ENCODE measurements at places on chromosomes 11 and 22.

DNA sequence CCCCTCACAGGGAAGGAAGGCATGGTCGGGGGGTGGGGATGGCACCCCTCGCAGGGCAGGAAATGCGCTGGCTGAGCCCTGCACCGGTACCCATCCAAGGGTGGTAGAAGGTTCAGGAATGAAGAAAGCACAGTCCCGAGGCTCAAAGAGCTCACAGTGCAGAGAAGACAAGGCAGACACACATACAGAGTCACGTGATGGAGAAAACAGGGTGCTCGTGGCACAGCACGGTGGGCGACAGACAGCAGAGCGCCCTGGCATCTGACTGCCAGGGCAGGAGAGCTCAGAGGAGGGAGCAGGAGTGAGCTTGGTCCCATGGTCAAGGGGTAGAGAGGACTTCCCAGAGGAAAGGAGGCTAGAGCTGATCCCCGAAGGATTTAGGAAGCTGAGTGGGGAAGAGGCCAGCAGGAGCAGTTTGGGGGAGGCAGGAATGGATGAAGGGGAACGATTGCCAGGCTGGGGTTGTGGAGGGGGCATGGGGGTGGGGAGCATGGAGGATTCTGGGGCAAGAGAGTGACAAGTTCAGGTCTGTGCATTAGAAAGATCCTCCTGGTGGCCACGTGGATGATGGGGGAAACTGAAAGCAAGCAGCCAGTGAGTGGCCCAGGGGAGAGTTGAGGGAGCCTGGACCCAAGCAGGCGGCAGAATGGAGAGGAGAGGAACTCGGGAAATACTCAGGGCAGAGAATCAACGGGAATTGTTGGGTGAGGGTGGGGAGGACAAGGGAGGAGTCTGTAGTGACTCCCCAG lies 43.9 kb downstream of the PDE2A start:
- no peak for DNase-seq

GRCh38 chr11:7467652-7468051 lies 17.7 kb upstream of the OLFML1 start:
- no peak for DNase-seq

DNA sequence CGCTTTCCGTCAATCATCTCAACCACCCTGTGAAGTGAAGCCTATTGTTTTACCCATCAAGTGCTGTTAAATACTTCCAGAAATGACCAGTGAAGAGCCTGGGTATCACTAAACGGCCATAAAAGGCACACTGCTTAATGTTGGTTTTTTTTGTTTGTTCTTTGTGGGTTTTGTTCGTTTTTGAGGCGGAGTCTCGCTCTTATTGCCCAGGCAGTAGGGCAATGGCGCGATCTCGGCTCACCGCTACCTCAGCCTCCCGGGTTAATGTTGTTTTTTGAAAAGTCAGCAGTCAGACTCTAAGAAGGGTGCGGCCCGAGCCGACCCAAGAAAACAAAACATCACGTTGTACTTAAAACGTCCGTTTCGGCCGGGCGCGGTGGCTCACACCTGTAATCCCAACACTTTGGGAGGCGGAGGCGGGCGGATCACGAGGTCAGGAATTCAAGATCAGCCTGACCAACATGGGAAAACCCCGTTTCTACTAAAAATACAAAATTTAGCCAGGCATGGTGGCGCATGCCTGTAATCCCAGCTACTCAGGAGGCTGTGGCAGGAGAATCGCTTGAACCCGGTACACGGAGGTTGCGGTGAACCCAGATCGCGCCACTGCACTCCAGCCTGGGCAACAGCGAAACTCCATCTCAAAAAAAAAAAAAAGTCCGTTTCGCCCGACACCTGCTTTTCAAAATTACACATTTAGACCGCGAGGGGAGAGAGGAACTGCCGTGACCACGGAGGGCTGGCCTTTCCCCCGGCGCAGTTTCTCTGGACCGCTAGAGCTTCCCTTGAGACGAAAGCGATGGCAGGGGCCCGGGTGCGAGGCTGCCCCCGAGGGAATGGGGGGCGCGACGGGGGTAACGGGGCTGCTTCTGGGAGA lies 714 bp downstream of the CD59 start:
- peak; percentile 21 for DNase-seq

DNA sequence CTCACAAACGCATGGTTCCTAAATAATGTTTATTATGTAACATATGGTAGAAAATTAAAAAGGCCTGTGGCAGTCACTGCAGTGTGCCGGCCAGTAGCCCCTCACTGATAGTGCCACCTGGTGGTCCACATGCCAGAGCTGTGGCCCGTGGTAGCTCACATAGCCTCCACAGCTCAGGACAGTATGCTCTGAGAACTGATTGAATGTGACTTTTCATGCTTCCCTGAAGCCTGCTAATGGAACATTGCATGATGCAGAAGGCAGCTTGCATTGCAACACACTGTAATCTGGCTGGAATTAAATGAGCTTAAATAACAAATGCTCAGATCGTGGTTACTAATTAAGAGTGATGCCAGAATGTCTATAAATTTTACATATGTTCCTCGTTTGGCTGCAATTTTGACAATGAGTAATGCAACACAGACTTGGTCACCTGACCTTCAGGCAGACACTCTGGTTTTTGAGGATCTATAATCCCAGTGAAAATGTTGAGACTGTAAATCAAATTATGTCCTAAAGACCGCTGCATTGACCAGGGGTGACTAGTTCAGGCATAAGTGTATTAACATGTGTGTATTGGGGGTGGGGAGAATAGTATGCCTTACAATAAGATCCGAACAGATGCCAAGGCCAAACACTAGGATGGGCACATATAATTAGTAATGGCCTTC lies 566.4 kb downstream of the METTL15 start:
- peak; percentile 91 for DNase-seq

DNA sequence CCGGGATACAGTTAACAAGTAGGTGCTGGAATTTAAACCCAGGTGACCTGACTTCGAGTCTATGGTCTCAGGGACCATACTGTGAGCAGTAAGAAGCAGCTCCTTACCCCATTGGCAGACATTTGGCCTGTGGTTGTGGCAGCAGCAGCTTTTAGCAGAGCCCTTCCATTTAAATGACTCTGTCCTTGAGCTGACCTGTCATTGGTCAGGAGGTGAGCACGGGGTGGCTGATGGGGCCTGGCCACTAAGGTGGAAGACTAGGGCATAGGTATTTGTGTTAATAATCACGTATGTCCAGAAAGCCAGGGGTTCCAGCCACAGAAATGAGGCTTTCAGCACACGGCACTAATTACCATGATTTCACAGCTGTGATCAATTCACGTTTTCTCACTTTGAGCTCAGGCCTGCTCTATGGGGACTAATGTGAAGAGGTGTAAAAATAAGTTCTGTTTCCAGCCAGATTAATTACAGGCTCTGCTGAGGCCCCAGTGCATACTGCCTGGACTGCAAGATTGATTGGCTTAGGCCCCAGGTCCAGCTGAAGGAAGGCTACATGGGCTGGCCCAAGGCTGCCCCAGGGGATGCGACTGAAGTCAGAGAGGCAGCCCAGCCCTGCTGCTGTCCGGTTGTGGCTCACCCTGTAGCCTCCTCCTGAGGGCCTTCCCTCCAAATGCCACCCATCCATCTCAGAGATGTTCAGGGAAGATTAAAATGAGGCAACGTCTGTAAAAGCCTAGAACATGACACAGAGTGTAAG lies 76.0 kb downstream of the FDX1 start:
- DNase-seq, result no peak

GRCh38 chr22:34879001-34879400 lies 187.0 kb upstream of the ISX start:
- no peak for DNase-seq

GRCh38 chr11:134063991-134064747 lies 4.7 kb upstream of the JAM3 start:
- DNase-seq, result no peak

DNA sequence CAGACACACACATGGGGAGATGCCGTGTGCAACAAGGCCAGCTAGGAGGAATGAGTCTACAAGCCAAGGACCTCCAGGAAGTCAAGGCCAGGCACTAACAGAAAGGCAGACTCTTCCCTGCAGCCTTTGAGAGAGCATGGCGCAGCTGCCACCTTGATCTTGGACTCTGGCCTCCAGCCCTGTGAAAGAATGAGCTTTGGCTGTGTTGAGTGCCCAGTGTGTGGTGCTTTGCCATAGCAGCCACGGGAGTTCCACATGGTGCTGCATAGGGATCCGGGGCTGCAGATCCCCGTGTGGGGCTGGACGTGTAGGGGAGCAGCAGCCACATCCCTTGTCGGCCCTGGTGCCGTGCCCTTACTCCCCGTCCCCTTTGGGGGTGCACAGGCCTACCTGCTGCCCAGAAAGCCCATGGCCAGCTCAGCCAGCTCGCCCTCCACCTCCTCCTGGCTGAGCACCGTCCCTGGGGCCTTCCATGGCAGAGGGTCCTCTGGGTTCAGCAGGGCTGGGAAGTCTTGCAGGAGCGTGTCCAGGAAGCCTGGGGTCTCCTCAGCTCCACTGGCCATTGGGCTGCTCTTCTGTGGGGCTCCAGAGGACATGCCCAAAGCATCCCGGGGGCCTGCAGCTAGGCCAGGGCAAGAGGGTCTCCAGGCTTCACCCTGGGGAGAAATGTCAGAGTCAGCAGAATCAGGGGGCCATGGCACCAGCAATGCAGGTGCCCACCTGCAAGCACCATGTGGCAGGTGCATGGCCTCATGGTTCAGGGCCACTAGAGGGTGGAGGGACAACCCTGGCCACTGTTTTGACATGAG lies 7.0 kb downstream of the PPM1F start:
- DNase-seq, result no peak

- DNase-seq, result peak; percentile 67
Observed at GRCh38 chr11:1460396-1460985, 26.1 kb downstream of the MOB2 start.

DNA sequence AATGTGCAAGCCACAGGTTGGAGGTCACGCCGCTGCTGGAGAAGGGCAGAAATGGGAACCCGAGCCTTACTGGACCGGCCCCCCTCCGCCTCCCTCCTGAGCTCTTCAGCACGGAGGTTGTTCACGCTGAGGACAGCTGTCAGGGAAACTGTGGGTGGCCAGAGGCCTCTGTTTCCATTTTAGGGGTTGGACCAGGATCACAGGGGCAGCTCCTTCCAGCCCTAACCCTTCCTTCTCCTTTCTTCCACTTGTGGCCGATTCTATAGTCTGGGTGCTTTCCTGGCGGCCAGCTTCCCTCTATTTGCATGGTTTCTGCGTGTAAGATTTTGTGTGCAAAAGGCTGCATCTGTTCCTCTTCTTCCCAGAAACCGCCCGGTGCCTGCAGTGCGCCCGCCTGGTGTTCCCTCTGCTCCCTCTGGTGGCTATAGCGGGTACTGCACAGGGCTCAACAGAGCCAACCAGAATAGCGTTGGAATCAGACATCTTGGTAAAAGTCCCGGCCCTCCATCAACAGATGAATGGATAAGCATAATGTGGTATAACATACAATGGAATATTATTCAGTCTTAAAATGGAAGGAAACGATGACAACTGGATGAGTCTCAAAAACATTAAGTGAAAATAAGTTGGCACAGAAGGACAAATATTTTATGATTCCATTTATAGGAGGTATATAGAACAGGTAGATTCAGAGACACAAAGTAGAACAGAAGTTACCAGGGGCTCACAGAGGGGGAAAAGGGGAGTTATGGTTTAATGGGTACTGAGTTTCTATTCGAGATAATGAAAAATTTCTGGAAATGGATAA lies 8.4 kb upstream of the SLC22A8 start:
- DNase-seq, result peak; percentile 47

- DNase-seq, result no peak
Observed at GRCh38 chr22:49566693-49567092, 261.0 kb downstream of the BRD1 start.

DNA sequence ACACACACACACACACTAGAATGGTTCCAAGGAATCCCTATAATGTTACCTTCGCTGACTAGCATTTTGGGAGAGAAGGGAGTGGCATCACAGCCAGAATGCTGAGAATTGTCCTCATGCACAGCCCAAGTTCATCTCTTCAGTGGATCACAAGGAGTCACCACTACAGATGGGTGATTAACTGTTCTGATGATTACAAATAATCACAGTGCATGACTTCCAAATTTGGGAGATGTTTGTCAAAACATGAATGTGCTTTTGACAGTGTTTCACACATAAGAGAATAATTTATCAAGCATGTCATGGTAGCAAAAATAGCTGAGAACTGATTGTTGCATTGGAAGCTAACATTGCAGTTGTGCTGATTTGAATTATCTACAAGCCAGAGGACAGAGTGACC lies 80.9 kb upstream of the SC5D start:
- no peak for DNase-seq

GRCh38 chr11:2844116-2844842 lies 41.3 kb downstream of the CDKN1C start:
- no peak for DNase-seq

DNA sequence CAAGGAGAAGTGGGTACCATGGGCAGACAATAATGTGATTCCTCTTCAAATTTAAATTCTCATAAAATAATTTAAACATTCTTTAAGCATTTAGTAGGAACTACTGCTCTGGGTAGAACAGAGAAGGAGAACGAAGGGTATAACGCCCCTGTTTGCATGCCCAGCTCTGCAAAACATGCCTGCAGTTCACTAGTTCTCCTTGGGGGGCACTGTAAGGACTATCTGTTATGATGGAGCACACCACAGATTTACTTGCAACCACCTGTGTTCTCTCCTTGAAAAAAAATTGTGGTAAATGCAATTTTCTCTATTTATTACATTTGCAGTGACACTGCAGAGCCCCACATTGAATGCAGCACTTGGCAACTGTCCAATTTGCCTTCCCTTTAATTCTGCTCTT lies 100.3 kb downstream of the GUCY1A2 start:
- DNase-seq, result peak; percentile 10

GRCh38 chr22:49934891-49935557 lies 16.6 kb downstream of the CRELD2 start:
- DNase-seq, result peak; percentile 36

GRCh38 chr11:10323793-10324170 lies 18.9 kb downstream of the ADM start:
- no peak for DNase-seq

DNA sequence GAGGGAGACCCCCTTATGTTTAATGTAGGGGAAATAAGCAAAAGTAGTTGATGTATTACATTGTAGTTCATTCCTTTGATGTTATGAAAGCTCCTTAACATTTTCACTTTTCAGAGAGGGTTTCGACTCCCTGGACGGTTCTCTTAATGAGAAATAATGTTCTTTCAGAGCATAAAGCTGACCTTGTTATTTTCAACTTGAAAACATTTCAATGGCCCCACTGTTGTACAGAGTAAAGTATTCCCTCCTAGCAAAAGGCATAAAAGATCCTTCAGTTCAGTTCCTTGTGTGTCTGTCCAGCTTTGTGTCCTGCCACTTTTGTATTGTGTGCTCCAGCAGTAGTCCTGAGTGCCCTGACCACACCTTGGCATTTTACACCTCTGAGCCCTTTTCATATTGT lies 63.9 kb downstream of the UVRAG start:
- DNase-seq, result no peak

GRCh38 chr11:104892723-104893511 lies 5.3 kb downstream of the CASP12 start:
- DNase-seq, result peak; percentile 24

- no peak for DNase-seq
Observed at GRCh38 chr22:40653361-40653760, 16.8 kb upstream of the MRTFA start.

GRCh38 chr11:111734101-111734953 lies 31.9 kb downstream of the PPP2R1B start:
- no peak for DNase-seq
